Psoas muscle (tissue), 8 donors: ENCODE measurements at places on chromosomes 2 and 18. TPM values are rescaled to one million over a fixed set of nuclear protein-coding genes. Genes with fewer than 3 reads are reported as not detected.
A peak's percentile ranks its signal among the peaks of the same experiment; 100 is the strongest.

- H3K27ac ChIP-seq: peak overlapping the region; percentile 88
- H3K27me3 ChIP-seq: no peaks in the 10 kb centered on the region
- H3K4me3 ChIP-seq: peak overlapping the region; percentile 91
- H3K4me1 ChIP-seq: peaks cover 41% of the 10 kb centered on the region
- H3K36me3 ChIP-seq: no peaks in the 10 kb centered on the region
Observed at GRCh38 chr18:51196118-51196810, 1.2 kb downstream of the MEX3C start.

GRCh38 chr2:238777369-238778067 is 70.4 kb upstream of the TWIST2 start:
- DNase-seq: no peak
- no peaks in the 10 kb centered on the region for H3K4me1 ChIP-seq
- H3K36me3 ChIP-seq: no peaks in the 10 kb centered on the region
- H3K4me3 ChIP-seq: no peak overlapping the region

- H3K27me3 ChIP-seq: no peaks in the 10 kb centered on the region
- peak overlapping the region; percentile 72 for H3K27ac ChIP-seq
- no peaks in the 10 kb centered on the region for H3K36me3 ChIP-seq
- H3K4me1 ChIP-seq: no peaks in the 10 kb centered on the region
- no peak for DNase-seq
- peak overlapping the region; percentile 28 for H3K4me3 ChIP-seq
Observed at GRCh38 chr18:75070625-75071483, 138.1 kb downstream of the PTGR3 start.

GNLY gene
- total RNA-seq: 3.4 TPM

DNA sequence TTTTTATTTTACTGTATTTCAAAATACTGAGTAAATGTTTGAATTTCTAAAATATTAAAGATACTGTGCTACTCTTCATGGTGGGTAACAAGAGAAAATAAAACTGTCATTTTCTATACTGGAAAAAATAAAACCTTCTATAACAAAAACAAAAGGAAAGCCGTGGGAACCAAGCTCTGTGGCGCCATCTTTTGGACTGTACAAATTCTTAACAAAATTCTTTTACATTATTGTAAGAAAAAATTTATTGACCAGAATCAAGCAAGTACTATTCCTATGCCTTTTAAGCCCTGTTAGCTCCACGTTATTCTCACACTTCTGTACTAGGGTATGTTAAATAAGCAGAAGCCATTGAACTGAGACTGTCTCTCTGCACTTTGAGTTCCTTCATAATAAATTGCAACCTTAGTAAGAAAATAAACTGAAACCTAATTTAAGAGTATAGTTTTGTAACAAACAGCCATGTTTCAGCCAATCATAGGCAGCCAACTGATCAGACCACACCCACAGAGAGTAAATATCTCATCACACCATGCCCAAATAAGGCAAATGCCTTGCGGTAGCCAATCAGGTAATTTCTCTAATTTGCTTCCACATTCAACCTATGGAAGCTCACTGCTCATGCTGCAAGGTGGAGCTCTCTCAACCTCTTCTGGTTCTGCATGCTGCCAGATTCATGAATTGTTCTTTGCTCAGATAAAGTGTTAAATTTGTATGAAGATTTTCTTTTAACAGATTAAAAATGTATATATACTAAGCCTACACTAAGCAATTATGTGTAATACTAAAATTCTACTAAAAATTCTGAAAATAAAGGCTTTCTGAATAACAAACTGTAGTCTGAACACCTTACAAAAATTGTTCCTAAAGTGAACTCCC is 42.2 kb downstream of the HIBCH start:
- no peaks in the 10 kb centered on the region for H3K27me3 ChIP-seq
- H3K27ac ChIP-seq: no peak overlapping the region
- H3K36me3 ChIP-seq: peaks cover 5% of the 10 kb centered on the region

- H3K36me3 ChIP-seq: no peaks in the 10 kb centered on the region
- H3K27ac ChIP-seq: no peak overlapping the region
- DNase-seq: no peak
- H3K27me3 ChIP-seq: no peaks in the 10 kb centered on the region
Observed at GRCh38 chr2:174461221-174461620, 25.6 kb downstream of the GPR155 start.

ZNF804A gene
- total RNA-seq: not detected

DNA sequence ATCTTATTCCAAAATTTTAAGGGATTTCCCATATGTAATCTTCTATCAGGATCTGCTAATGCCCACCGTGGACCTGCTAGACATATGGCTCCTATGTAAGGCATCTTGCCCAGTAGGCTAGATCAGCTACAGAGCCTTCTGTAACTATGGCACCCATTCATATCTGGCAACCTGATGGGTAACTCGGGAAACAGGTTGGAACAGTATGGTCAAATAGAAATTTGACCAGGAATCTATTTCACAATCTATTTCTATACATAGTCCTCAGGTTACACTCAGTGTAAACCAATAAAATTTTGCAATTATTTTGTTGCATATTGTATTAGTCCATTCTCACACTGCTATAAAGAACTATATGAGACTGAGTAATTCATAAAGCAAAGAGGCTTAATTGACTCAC is 93.3 kb downstream of the ST6GAL2 start:
- H3K27ac ChIP-seq: no peak overlapping the region
- no peaks in the 10 kb centered on the region for H3K27me3 ChIP-seq
- H3K36me3 ChIP-seq: no peaks in the 10 kb centered on the region
- DNase-seq: no peak
- H3K4me1 ChIP-seq: no peaks in the 10 kb centered on the region

DNA sequence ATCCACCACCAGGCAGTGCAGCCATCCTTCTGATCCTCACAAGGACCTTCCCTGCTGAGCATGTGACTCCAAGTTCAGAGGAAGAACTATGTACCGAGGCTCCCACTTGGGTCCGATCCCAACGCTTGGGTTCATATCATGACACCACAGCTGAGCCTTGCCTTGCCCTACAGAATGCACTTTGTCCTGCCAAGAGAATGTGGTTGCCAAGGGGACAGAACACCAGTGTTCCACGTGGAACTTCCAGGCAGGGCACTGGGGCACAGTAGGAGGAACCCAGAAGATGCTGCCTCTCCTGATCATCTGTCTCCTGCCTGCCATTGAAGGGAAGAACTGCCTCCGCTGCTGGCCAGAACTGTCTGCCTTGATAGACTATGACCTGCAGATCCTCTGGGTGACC is at the start of gene TEX51:
Gene TEX51, plus strand, starts transcription at position 255 of the 400 bp plus-strand sequence. Its CDS starts 29 bp downstream, at position 284.
- no peaks in the 10 kb centered on the region for H3K4me1 ChIP-seq
- no peak within 1 kb of the TSS for H3K4me3 ChIP-seq
- no peak for DNase-seq
- no peaks in the 10 kb centered on the region for H3K27me3 ChIP-seq
- no peaks in the 10 kb centered on the region for H3K36me3 ChIP-seq

DNA sequence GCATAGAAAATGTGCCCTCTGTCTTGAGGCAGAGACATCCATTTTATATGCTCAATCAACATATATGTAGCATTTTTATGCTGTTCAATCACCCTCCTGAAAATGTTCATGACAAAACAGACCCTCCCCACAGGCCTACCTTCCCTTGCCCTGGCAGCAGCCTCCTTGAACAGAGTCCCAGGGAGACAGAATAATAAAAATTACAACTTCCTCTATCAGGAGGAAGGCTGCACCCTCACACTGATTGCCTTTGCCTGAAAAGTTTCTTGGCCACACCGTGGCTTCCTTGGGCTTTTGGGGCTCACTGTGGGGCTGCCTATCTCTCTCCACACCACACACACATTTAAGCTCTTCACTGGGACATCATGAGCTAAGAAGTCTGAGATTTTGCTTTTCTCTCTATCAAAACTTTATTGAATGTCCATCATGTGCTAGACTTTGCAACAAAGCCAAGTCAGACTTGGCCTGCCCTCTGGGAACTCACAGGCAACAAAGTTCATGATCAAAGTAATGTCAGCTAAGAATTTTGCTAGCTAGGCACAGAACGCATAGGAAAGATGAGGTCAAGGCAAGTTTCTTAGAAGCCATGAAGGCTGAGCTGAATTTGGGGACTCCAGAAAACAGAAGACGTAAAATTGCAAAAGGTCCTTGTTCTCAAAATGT is 101.6 kb downstream of the BCL2L11 start:
- H3K27ac ChIP-seq: no peak overlapping the region
- H3K4me3 ChIP-seq: no peak overlapping the region
- no peaks in the 10 kb centered on the region for H3K4me1 ChIP-seq

DNA sequence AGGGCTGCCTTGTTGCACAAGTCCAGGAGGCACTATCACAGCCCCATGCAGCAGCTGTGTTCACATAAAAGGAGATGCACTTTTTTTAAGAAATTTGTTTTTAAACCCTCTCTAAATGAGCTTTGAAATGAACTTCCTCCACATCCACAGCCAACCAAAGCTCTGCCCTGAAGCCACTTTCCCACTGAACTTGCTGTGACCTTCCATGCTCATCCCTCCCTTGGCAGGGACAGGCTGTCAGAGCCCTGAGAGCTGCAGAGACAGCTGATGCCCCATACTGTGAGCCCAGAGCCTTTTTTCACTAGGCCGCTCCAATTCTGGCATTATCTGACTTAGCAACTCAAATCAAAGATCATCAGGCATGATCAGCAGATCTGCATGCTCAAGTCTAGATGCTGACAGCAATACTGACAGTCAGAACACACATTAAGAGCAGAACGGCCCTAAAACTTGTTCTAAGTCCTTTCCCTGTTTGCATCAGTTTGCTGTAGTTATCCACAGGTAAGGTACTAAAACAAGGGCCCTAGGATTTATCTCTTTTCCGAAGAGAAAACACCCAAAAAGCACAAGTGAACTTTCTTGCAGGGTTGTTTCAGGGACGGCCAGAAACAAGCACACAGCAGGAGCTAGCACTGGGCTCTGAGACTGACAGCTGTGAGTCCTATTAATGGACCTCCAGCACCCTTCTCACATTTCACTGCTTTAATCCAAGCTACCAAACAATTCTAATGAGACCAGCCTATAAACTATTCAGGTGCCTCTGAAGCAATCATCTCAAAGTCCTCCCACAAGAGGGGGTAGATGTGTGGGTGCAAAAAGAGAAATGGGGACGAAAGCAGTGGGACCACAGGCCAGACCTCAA is 34.9 kb downstream of the RNU4ATAC start:
- H3K4me1 ChIP-seq: peaks cover 95% of the 10 kb centered on the region
- no peaks in the 10 kb centered on the region for H3K27me3 ChIP-seq
- H3K36me3 ChIP-seq: no peaks in the 10 kb centered on the region
- DNase-seq: peak; percentile 37
- H3K27ac ChIP-seq: peak overlapping the region; percentile 84

GRCh38 chr2:177161741-177162460 is 50.7 kb upstream of the HNRNPA3 start:
- H3K4me3 ChIP-seq: peak overlapping the region; percentile 10
- no peaks in the 10 kb centered on the region for H3K36me3 ChIP-seq
- no peak for DNase-seq
- H3K27ac ChIP-seq: no peak overlapping the region
- no peaks in the 10 kb centered on the region for H3K27me3 ChIP-seq

- H3K27me3 ChIP-seq: peaks cover 6% of the 10 kb centered on the region
- DNase-seq: no peak
- no peak overlapping the region for H3K27ac ChIP-seq
Observed at GRCh38 chr2:59922450-59922849, 631.0 kb downstream of the BCL11A start.

DNA sequence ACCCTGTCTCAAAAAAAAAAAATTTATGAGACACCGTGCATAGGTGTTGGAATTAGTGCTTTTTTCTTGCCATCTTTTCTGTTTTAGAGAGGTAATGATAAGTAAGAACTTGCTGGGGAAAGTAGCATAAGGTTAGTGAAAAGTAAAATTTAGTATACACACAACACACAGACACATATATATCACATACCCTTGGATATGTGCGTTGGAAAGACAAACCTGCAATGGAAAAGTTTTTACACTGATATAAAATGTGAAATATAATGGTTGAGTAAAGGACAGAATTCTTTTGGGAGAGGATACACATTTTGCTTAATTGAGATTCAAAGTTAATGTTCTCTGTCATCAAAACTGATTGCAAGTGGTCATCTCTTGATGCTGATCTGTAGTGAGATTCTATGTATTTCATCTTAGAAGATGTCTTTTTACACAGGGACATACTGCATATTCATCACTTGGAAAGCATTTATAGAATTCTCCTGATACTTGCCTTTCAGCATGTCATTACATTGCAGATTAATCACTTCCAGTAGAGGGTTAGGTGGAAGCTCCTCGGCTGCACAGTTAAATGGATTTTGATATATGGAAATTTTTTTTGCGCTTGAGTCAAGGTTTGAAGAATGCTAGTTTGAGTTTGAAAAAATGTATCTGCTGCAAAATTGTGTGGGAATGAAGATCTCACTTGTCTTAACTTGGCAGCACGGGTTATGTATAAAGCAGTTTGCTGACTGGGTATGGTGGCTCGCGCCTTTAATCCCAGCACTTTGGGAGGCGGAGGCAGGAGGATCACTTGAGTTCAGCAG is 13.5 kb downstream of the PPP1CB start:
- H3K27me3 ChIP-seq: no peaks in the 10 kb centered on the region
- peak overlapping the region; percentile 4 for H3K27ac ChIP-seq
- no peak for DNase-seq
- H3K36me3 ChIP-seq: peaks cover 6% of the 10 kb centered on the region

GRCh38 chr2:197985029-197985638 is 180.7 kb downstream of the PLCL1 start:
- H3K27ac ChIP-seq: no peak overlapping the region
- H3K27me3 ChIP-seq: no peaks in the 10 kb centered on the region
- H3K4me1 ChIP-seq: peaks cover 13% of the 10 kb centered on the region
- H3K36me3 ChIP-seq: no peaks in the 10 kb centered on the region
- DNase-seq: no peak

CFAP53 gene
- 0.37 TPM for total RNA-seq

DNA sequence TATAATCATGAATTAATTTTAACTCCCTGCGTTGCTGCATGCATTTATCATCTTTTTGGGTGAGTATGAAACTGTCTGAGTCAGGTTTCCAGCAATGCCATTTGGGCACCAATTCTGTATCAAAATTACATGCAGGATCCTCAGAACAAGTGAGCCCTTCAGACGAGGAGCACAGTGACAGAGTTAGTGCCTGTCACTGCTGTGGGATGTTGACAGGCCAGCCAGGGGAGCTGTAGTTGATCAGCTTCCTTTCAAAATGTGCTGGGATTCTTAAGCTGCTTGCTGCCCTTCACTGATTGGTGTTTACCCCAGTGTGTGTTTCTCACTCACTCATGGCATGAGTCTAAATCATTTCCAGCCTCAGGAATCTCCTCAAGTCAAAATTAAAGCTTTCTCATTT is 109.2 kb downstream of the TPGS2 start:
- H3K36me3 ChIP-seq: no peaks in the 10 kb centered on the region
- no peak for DNase-seq
- no peaks in the 10 kb centered on the region for H3K27me3 ChIP-seq
- H3K4me1 ChIP-seq: no peaks in the 10 kb centered on the region
- H3K27ac ChIP-seq: no peak overlapping the region

- no peaks in the 10 kb centered on the region for H3K27me3 ChIP-seq
- no peak for DNase-seq
- H3K4me1 ChIP-seq: peaks cover 6% of the 10 kb centered on the region
- no peak overlapping the region for H3K4me3 ChIP-seq
- peak overlapping the region; percentile 9 for H3K27ac ChIP-seq
Observed at GRCh38 chr2:30366199-30366691, 80.8 kb upstream of the LCLAT1 start.

- DNase-seq: no peak
- peaks cover 19% of the 10 kb centered on the region for H3K36me3 ChIP-seq
- no peaks in the 10 kb centered on the region for H3K4me1 ChIP-seq
- no peak overlapping the region for H3K27ac ChIP-seq
- H3K27me3 ChIP-seq: no peaks in the 10 kb centered on the region
Observed at GRCh38 chr2:32663864-32664263, 36.0 kb downstream of the TTC27 start.

TMEM182 gene
- total RNA-seq: 25.8 TPM
